Stimulated activated CD4-positive, alpha-beta T cell treated with anti-CD3 and anti-CD28 coated beads, TNF-alpha, amount 100 ng/mL, for 1 hour (primary cell): ENCODE measurements at places on chromosomes 1 and 21.

- DNase-seq: no peak
Observed at GRCh38 chr21:16538405-16538804, 808.6 kb downstream of the USP25 start.

GRCh38 chr21:39131791-39132190 lies 51.5 kb downstream of the PSMG1 start:
- no peak for DNase-seq

- no peak for DNase-seq
Observed at GRCh38 chr1:58257003-58257402, 289.5 kb downstream of the OMA1 start.

DNA sequence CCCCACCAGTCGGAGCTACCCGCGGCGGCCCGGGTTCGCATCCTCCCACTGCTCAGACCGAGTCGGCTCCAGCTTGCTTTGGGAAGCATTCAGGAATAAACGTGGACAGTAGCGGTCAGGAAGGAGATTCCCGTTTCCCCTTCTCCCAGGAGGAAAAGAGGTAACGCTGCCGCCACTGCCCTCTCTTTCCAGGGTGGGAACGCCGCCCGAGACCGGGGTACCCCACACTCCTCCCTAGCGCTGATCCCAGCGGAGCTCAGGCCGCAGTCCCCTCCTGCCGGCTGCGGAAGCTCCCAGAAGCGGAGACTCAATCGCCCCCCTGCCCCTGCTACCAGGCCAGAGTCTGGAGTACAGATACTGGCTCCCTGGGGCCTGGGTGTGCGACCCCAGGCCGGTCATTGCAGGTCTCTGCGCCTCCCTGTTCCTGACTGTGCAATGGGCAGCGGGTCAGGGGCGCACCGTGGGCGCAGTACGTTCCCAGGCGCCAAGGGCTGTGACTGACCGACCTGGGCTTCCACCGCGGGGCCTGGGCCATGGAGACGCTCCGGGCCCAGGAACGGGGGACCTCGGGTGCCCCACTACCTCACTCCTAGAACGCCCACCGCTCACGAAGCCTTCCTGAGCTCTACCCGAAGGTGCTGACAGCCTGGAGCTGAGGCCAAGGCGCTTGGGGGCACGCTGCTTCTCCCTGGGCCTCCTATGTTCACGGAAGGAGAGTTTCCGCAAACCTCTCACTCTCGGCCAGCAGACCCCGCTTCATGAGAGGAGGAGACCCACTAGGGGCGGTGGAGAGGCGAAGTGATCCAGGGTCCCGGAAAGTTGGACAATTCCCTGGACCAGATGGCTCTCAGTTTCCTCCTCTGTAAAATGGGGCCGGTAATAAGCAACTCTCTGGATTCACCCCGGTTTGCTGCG lies 7.8 kb downstream of the DMRTA2 start:
- DNase-seq: no peak

- no peak for DNase-seq
Observed at GRCh38 chr1:30330644-30331043, 392.7 kb downstream of the MATN1 start.
